ENCODE measurements at places on chromosomes 3 and 15.

DNA sequence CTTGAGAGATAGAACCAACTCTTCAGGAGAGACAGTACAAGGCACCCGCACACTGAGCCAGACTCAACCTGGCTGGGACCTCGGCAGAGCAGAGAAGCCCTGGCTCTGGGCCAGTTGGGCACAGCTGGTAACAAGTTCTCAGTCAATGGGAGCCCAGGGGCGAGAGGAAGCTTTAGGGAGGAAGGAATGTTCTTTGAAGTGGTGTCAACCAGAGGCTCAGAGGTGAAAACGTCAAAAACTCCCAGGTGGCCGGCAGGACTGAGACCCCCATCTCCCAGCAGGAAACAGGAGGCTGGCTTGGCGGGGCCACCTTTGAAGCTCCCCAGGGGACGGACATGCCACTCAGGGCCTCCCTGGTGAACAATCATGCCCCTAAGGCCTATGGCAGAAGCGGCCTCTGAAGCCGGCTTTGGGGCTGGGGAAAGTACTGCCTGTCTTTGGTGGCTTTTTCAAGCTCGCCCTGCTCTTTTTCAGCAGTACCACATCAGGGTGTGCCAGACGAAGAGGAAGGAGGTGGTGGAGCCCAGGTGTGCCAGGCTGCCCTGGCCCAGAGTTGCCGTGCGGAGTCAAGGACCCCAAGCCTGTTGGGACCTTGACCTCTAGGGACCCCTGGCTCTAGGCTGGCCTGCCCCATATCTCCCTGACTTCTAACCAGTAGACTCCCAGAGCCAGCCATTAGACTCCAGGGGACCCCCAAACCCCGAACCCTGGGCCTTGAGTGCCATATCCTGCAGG is 16.7 kb upstream of the TBC1D21 start:
- DNase-seq, result no peak

DNA sequence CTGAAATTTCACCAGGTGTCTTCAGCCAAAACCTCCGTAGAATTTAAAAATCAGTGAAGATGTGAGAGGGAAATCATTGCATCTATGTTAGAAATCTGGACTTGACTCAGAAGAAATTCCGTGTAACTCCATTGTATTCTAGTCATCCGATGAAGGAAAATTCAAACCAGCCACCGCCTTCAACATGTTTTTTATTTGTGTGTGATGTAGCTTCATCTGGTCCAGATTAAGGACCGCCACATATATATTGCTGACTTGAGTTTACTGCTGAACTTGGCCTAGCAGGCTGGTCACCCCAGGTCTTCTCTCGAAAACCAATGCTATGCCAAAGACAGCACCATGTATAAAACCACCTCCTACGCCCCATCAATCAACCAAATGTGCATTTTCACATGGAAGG is 120.9 kb downstream of the FOXP1 start:
- no peak for DNase-seq

DNA sequence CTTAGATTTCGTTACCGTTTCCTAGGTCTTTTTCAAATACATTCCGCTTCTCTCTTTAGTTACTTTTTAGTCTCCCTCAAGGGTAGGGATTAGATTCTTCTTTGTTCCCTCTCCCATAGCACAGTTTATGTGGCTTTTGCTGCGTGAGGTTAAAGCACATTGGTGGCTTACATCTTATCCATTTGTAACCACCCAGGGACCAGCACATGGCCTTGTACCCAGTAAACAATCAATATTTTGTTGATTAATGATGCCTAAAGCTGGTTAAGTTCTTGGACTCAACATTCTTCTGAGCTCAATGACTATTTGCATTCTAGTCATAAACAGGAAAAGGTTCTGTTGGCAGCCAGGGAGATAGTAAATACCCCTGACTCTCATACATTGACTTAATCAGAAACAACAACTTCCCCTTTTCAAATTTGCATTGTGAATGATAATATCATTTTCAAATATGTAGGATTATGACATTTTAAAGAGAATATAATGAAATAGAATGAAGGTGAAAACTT is 60.2 kb downstream of the CACNA1D start:
- no peak for DNase-seq

DNA sequence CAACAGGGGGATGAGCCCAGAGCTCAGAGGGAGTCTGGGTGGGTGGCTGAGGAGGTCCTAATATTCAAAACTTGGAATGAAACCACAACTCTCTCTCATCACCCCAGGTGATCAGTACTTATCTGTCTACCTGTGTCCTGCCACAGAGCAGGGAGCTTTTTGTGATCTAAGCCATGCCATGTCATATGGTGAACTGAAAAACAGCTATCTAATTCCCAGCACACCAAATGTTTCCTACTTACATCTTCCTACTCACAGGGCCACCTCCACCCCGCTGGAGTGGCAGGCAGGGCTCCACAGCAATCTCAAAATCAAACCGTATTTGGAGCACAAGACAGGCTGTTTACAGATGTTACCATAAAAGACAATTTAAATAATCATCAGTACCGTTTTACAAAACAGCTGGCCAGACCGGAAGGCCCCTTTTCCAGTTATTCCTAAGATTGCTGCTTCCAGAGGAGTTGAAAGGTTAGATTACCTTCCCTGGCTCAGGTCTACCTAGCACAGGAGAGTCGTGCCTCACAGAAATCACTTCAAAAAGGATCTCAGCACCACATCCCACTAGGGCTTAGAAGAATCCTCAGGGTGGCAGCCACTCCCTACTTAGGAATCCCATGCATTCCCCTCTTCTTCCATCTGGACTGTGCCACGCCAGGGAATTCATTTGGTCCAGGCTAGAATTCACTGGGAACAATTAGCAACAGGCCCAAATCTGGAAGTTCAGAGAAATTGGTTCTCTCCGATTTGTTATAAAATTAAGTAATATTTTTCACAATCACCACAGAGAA is 226.6 kb upstream of the IL12A start:
- DNase-seq, result no peak

GRCh38 chr15:23998056-23998455 is 311.0 kb upstream of the NDN start:
- no peak for DNase-seq

GRCh38 chr3:194450341-194450740 is 36.5 kb downstream of the ATP13A3 start:
- DNase-seq, result no peak

DNA sequence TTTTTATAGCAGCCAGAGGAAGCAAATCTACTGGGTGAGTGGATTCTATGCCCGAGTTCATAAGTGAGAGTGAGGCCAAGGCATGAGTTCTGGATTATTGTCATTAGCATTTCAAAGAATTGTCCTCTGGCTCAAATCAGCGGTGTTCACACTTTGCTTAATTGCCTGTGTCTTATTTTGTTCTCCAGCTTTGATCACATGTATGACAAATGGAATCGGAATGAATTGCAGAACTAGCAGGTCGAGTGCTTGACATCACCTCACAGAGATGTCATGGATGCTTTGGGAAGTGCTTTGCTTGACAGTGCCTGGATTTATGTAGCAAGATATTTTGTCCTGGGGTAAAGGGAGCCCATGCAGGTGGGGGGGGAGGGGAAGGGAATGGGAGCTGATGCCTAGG is 68.0 kb downstream of the SH3GL3 start:
- no peak for DNase-seq

DNA sequence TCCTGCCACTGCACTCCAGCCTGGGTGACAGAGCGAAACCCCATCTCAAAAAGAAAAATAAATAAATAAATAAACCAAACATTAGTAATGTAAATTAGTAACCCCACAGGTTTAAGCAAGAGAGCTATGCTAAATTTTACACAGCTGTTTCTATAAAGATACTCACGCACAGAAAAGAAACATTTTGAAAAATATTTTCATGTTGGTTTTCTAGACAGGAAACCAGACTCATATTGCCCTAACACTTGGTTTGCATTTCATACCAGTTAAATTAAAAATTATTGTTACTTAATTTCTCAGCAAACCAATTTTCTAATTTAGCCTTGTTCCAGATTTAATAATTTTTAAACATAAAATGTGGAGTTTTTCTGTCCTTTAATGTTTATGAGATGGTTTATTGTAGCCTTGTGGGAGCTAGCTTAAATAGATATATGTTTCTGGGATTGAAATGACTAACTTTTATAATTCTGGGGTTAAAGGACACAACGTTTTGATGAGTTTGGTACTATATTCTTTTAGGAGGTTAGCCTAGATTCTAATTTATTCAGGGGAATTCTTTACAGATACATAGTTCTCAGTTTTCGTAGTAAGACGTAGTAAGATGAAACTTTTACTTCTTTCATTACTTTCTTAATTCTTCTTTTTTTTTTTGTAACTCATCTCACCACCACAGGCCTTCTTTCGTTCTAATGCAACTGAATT is 42.6 kb upstream of the SLC4A7 start:
- DNase-seq, result no peak

GRCh38 chr3:46284981-46285683 is 42.9 kb downstream of the CCR3 start:
- no peak for DNase-seq

GRCh38 chr15:77473328-77473727 is 52.6 kb downstream of the HMG20A start:
- DNase-seq, result no peak

DNA sequence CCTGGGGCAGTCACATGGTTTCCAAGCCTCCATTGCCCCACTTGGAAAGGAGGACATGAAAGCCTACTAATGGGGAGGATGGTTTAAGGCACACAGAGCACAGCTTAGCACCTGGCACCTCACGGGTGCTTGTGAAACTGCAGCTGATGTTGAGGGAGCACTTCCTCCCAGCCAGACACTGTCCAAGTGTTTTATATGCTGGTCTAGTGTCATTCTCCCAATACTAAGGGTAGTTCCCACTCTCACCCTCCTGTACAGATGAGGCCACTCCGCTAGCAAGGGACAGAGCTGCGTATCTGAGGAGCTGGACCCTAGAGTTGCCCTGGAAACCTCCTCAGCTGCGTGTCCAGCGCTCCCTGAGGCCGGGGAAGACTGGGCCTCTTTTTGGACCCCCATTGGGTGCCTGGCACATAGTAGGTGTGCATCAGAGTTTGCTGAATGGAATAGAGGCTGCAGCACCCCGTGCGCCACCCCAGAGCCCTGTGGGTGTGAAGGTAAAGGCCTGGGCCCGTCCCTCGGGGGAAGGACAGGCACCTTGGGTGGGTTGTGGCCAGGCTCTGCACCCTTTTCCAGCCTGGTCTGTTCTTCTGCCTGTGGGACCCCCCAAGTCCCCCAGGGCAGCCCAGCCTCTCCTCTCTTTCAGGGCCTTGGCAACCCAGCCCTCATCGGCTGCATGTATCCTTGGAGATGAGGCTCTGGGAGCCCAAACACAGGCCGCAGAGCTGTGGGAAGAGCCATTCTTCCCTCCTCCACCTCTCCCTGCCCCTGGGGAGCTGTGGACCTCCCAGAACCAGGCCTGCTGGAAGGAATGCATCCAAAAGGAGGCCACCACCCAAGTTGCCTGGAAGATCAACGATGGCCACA is 31.3 kb downstream of the DNASE1L3 start:
- DNase-seq, result no peak

- no peak for DNase-seq
These were observed 10.9 kb downstream of the SCG3 start for GRCh38 chr15:51692154-51692553.

DNA sequence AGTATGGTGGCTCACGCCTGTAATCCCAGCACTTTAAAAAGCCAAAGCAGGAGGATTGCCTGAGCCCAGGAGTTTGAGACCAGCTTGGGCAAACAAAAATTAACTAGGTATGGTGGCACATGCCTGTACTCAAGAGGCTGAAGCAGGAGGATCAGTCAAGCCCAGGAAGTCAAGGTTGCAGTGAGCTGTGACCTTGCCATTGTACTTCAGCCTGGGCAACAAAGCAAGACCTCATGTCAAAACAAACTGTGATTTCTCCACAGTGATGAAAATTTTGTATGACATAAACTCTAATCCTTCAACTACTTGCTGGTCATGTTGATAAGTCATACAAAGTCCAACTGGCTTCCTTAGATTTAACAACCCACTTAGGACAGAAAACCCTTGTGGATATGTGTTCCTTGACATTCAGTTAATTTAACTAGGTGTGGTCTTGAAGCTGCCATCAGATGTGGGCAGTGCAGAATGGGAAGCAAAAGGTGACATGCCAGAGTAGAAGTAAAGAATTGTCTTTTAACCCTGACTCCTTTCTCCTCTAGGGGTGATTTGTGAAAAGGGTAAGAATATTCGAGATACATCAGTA is 263.3 kb downstream of the PTPRG start:
- DNase-seq, result no peak

- no peak for DNase-seq
These were observed 107.7 kb upstream of the PLSCR5 start for GRCh38 chr3:146712806-146713205.

GRCh38 chr3:64398006-64398405 is 172.7 kb upstream of the PRICKLE2 start:
- no peak for DNase-seq

DNA sequence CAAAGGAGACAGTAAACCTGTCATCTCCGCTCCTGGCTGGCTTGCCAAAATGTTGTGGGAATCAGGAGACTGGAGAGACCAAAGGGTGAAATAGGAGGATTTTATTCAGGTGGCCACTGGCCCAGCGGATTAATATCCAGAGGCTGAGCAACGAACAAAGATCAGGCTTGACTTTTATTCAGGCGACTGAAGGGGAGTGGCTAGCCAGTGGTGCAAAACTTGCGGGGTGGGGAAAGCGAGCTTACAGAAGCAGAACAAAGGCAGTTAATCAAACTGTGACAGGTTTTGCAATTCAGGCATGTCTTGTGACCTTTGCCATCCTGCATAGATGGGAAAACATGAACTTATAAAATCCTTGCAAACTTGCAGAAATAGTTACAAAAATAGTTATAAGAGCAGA is 19.8 kb upstream of the ACAD9 start:
- DNase-seq, result no peak

GRCh38 chr3:53624061-53624857 is 129.8 kb downstream of the CACNA1D start:
- no peak for DNase-seq

DNA sequence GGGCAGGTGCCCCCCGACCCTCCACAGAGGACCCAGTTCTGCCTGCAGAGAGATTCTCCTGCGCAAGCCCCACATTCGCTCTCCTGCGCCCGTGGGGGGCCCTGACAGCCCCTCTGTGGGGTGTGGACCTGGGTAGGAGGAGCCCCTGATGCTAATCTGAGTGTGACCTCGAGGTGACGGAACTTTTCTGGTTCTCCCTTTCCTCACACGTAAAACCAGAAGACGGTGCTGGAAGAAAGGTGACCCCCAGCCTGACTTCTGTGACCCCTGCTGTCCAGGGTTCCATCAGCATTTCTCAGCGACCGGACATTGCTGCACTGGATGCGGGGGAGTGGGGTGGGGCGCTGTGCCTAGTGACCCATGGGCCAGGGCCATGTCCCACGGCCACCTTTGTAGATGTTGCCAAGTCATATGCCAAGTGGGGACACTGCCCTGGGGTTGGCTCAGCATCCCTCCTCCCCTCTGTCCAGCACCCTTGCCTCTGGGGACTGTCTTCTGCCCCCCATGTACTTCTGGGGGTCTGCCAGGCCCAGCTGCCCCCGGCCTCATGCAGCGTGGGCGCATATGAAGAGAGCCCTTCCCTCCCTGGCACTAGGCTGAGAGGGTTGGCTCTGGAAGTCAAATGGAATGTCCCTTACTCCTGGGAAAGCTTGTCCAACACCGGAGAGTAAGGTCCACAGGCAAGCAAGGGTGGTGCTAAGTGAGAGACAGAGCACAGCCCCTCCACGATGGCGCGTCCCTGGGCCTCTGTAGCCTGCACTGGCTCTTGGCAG is 129.1 kb upstream of the MEF2A start:
- no peak for DNase-seq

All from nucleus accumbens (tissue), 56 donors.